DMS79 (cell line): ENCODE measurements at places on chromosomes 16 and 17.

GRCh38 chr16:535446-536405, 8.2 kb downstream of the CAPN15 start:
- DNase-seq, result no peak

GRCh38 chr17:44223541-44224071, 4.1 kb upstream of the UBTF start:
- no peak for DNase-seq

- no peak for DNase-seq
Observed at GRCh38 chr17:65514541-65514940, 46.9 kb downstream of the AXIN2 start.

GRCh38 chr16:69123910-69124309, 8.5 kb downstream of the CHTF8 start:
- no peak for DNase-seq

- DNase-seq, result no peak
Observed at GRCh38 chr16:73065632-73066330, 17.9 kb upstream of the ZFHX3 start.
